Dermis microvascular lymphatic vessel endothelial cell (primary cell): ENCODE measurements at places on chromosomes 5 and 9.

- no peak for DNase-seq
These were observed 11.7 kb upstream of the DOLPP1 start for GRCh38 chr9:129068990-129069861.

GRCh38 chr5:132385326-132386105 is 16.0 kb downstream of the SLC22A5 start:
- peak; percentile 75 for DNase-seq

DNA sequence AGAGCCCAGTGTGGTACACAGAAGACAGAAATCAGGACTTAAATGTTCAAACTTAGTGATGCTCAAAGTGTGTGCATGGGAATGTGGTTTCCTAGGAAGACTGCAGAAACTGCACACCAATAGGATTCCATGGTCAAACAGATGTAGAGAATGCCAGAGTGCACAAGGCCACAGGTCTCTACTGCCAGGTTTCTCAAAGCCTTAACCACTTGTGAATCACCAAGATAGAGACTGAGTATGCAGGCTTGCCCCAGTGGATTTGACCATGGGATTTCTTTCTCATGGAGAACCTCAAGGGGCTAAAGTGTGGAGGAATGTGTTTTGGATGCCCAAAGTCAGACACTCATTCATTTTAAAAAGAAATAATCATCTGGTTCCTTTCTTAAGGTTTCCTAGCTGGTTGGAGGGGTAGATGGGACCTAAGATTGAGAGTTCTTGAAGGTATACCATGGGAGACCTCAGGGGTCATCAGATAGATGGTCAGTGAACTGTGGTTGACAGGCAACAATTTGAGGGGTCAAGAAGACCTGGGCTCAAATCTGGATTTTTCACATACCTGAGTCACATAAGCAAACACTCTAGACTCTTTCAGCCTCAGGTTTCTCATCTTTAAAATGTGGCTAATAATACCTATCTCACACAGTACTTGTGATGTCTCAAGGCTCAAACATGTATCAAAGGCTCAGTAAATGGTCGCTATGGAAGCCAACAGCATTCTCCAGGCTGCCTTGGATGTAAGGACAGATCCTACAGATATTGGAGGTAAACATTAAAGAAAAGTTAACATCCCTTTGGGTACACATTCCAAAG is 81.1 kb downstream of the BOD1 start:
- DNase-seq, result no peak

DNA sequence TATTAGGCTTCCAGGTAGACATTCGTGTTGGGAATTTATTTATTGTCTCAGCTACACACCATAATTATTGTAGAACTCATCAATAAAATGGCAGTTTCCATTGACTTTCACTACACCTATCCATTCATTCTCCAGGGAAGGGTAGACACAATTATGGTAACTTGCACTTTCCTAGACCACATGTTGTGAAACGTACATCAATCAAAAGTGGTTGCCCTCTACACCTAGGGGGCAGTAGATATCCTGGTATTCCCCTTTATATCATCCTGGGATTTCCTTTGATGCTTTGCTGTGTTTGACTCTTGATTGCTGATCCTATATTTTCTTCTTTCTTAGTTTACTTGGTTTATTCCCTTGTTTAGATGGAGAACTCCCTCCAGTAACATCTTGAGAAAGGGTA is 47.9 kb downstream of the ADGRV1 start:
- no peak for DNase-seq

GRCh38 chr5:67639976-67640375 is 443.4 kb upstream of the CD180 start:
- DNase-seq, result no peak

DNA sequence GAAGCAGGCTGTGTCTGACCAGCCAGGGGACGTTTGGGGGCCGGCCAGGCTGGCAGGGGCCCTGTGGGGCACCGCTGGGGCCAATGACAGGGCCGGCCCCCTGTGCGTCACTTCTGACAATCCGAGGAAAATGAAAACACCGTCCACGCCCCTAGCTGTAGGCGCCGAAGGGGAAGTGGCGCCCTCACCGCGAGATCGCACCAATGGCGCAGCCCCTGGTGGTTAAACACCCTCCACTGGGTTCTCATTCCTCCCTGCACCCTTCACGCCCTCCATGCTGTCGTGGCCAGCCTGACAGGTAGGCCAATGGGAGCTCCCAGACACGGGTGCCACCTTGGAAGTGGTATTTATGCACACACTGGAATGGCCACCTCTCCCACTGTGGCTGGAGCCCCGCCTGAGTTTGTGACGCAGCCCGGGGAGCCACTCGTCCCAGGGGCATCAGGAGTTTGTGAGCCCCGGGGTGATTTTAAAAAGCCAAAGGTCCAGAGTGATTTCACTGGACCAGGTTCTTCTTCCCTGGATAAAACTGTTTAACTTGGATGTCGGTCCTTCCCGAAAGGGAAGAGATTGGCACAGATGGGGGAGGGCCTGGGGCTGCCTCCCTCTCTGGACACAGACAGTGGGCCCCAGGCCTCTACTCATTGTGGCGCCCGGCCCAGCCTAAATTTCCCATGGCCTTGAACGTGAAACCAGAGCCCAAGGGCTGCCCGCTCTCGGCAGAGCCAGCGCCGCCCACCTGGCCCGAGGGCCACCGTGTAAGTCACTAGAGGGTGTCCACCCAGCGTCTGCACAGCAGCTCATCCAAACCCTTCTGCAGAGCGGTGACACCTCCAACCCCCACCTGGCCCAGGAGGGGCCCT is 49.7 kb downstream of the NKD2 start:
- DNase-seq, result no peak

- no peak for DNase-seq
These were observed 616.0 kb downstream of the ACTL7B start for GRCh38 chr9:108239696-108240321.

DNA sequence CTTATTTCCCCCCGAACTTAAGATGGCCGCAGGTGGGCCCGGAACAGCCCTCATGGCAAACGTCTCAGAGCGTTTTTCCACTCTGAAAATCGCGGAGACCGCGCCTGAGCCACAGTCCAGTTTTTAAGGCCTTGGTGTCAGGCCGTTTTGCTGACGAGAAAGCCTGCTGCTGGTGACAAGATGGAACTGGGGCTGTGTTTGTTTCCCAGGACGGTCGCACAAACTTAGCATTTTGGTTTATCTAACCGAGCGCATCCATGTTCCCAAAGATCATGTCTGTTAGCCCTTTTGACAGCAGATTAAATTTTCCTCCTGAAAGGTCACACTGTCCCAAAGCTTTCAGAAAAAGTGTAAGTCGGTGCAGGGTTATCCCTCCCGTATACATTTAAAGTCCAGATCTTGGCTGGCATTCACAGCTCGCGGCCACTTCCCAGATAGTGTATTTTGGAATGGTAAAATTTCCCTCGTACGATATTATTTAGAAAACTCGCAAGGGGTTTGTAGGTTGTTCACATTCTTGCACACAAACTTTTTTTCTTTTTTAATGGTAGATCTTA is 812 bp downstream of the SREK1 start:
- DNase-seq, result peak; percentile 40

- no peak for DNase-seq
These were observed 205.2 kb upstream of the ZNF608 start for GRCh38 chr5:124951661-124952060.

DNA sequence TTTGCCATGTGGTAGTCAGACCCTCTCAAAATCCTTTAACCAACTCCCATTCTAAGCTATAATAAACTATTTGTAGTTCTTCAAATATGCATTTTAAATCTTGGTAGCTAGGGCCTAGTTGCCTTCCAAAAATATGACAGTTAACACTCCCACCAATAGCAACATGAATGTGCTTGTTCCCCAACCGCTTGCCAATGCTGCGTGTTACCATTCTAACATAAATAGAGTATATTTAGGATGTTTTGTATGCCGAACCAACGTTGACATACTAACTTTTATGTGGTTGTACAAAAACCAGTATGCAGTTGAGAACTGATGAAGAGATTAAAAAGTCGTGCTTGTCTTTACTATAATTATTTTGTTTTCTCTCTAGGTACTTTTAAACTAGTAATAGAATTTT is 9.0 kb downstream of the UBE2B start:
- no peak for DNase-seq

DNA sequence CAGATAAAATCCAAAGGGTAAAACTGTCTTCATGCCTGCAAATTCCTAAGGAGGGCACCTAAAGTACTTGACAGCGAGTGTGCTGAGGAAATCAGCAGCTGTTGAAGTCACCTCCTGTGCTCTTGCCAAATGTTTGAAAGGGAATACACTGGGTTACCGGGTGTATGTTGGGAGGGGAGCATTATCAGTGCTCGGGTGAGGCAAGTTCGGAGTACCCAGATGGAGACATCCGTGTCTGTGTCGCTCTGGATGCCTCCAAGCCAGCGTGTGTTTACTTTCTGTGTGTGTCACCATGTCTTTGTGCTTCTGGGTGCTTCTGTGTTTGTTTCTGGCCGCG is 727 bp upstream of the ADRB2 start:
- DNase-seq, result no peak
